Cortex of kidney (tissue), 1 donor: ENCODE measurements at places on chromosomes 6 and 20.

DNA sequence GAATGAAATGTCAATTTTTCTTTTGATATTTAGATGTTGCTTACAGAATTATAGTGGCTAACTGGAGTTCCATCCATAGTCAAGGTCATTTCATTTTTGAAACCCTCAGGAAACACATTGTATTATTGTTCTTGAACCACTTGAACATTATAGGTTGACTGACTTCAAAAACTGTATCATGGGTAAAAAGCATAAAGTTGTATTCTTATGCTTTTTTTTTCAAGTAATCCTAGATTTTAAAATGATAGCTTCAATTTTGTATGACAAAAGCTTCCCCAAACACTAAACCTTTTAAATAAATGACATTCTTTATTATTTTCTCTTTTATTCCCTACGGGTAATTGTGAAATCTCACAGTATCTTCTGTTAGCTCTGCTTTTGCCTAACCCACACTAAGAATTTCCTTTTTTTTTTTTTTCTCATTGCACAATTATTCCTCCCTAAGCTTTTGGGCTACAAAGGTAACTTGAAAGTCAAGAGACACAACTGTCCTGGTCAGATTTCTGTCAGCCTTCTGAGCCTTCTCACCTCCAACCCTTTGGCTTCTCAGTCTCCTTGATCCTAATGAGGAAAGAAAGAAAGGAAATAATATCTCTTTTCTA, 36.9 kb upstream of the LAMA4 start:
- DNase-seq: no peak

- DNase-seq: no peak
Measured at GRCh38 chr6:17491416-17492142, 98.2 kb downstream of the CAP2 start.

DNA sequence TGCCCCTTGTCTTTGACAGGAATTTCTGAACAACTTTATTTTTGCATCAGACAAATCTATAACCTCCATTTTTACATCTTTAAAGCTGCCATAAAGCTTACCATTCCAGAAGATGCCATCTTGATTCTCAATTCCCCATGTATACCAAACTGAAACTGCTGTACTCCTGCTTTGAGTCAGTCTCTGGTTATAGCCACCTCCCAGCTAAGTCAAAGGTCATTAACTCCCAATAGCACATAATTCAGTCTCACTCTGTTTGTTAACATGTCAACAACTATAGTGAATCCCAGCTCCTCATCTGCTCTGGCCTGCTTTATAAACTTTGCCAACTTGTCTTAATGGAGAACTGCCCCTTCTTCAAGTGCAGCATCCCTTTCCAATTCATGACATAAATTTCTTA, 343.6 kb downstream of the FRK start:
- no peak for DNase-seq

- no peak for DNase-seq
Measured at GRCh38 chr6:54100411-54101006, 10.7 kb upstream of the MLIP start.

DNA sequence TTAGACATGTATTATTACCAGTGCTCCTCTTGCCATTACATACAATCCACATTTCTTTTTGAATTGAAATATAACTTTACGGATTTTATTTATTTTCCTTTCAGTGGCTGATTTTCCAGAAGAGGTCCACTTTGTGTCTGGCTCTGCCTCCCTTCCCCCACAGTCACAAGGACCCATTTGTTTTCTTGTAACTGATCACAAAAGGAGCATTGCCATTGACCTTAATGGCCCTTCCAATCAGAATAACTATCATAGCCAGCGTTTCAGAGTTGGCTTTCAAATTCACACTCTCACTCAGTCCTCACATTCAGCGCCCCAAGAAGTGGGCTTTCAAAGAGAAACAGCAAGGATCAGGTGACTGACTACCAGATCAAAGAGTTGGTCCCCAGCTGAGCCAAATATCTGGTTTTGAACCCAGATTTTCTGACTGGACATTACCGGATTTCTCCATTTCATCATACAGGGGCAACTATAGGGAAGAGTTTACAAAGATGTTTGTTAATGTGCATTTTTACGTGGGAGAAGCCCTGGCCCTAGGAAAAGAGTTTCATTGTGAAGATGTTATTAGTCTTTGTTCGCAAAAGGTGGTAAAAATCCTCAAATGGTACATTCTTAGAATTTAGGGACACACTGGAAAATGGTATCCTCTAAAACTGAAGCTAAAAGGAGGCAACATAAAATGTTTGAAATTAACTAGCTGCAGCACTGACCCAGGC, 2.0 kb upstream of the SLC22A23 start:
- DNase-seq: no peak

DNA sequence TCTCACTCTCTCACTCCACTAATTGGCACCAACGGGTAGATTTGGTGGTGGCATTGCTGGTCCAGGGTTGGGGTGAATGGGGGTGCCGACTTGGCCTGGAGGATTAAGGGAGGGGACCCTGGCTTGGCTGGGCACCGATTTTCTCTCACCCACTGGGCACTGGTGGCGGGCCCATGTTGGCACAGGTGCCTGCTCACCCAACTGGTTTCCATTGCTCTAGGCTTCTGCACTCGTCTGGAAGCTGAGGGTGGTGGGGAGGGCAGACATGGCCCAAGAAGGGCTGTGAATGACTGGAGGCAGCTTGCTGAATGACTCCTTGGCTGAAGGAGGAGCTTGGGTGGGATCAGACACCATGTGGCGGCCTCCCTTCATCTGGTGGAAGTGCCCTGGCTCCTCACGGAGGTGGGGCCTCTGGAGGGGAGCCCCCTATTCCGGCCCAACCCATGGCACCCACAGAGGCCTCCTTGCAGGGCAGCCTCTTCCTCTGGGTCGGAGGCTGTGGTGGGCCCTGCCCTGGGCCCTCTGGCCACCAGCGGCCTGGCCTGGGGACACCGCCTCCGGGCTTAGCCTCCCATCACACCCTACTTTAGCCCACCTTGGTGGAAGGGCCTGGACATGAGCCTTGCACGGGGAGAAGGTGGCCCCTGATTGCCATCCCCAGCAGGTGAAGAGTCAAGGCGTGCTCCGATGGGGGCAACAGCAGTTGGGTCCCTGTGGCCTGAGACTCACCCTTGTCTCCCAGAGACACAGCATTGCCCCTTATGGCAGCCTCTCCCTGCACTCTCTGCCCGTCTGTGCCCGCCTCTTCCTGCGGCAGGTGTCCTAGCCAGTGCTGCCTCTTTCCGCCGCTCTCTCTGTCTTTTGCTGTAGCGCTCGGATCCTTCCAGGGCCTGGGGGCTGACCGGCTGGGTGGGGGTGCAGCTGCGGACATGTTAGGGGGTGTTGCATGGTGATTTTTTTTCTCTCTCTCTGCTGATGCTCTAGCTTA, 11.2 kb downstream of the VEGFA start:
- DNase-seq: no peak

DNA sequence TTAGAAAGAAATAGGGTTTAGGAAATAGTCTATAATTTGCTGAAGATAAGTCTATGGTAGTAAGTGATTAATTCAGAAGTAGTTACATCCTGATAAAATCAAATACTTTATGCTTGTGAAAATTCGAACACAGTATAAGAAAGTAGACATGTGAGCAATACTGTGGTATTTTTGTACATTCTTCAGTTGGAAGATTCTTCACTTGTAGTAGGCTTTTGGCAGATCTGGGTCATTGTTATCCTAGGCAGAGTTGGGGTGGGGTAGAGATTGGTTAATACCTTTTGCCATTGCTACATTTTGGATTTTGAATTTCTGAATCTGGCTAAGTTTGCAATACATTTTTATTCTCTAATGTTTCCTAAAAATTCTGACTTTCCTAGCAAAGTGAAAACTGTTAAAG, 197.5 kb downstream of the BCKDHB start:
- DNase-seq: no peak

- DNase-seq: no peak
Measured at GRCh38 chr6:160692369-160692959, 9.6 kb upstream of the PLG start.

DNA sequence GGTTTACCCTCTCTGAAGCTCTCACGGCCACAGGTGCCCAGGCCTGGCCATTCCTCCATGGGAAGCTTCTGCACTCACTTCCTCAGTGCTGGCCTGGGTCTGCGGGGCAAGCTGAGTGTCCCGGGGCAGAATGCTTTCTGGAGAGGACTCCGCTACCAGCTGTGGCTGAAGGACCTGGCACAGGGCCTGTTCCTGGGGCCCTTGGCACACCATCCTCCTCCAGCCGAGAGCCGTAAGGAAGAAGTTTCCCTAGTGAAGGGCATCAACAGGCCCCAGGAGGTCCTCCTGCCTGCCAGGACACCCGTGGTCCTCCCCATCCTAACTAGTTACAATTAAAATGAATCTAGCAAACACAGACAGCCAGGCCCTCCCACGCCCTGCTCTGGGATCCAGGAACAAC, 14.0 kb upstream of the KCNK15 start:
- no peak for DNase-seq

DNA sequence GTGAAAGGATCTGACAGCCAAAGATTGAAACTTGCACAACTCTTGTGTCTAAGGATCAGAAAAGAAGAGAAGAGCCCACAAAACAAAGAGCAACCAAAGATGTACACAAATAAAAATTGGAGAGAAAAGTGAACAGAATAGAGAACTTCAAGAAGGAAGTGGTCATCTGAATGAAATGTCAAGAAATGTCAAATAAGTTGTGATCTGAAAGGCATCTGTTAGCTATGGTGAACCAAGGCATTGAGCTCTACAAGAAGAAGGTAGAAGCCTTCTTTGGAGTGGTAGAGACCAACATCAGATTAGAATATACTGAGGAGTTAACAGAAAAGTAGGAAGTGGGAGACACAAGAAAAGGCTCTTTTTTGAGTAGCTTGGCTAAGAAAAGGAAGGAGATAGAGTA, 28.5 kb downstream of the IL17F start:
- no peak for DNase-seq

DNA sequence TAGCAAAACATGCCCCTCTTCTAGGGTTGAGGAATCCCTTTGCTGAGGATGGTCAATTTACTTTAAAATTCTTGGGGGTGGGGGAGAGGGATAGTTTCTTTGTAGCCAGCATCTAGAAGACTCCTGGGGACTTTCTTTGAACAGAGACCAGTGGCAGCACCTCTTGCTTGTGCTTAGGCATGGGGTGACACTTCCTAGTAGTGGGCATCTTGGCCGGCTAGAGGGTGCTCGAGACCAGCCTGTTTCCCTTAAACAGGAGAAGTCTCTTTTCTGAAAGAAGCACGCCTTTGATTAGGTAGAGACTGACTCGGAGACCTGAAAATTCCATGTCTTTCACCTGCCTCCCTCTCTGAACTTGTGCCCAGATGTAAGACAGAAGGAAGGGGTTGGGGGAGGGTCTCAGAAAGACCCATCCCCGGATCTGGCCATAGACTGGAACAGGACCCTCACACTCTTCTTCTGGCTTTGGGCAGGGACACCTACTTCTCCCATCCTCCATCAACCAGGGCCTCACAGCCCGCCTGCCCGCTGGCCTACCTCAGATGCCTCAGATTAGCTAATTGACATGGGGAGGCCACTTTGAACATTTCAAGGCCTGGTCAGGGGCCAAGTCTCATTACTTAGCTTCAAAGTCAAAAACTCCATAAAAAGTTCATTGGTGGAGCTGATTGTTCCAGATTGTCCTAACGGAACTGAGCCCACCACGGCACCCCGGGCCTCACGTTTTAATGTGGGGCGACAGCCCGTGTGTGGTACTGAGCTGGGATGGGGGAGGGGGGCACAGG, 172.2 kb downstream of the CDC5L start:
- no peak for DNase-seq

GRCh38 chr20:59822291-59823029, 111.0 kb downstream of the SYCP2 start:
- DNase-seq: no peak

DNA sequence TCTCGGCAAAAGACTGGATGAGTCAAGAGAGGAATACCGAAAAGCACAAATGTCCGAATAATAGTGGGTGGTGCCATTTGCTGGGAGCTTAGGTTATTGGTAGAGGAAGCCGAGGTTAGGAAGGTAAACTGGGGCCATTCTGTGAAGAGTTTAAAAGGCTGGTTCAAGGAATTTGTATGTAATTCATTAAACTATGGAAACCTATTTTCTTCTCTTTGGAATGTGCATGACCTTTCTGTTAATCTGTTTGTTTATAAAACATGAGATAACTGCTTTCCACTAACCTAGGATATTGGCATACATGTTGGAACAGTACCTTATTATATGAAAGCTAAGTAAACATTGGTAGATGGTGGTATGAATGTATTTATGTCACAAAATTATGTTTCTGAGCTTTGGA, 71.8 kb downstream of the LCA5 start:
- DNase-seq: no peak

DNA sequence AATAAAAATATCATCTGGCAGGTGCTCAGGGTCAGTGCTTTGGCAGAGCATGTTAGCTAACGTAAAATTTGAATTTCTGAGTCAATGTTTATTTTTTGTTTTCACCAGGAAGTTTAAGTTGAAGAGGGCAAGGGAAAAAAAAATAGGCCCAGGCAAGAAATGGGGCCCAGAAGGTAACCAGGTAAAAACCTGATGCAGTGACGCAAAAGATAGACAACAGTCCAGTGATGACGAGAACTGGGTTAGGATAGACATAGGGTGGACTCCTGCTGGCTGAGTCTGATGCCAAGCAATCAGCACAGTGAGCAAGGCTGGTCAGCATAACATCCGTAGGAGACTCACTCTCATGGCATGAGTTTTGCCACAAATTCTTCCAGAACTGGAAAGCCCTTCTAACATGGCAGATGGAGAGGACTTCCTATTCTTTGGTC, 42.2 kb downstream of the ZHX3 start:
- DNase-seq: no peak

GRCh38 chr20:62430311-62430853, 3.0 kb upstream of the RBBP8NL start:
- DNase-seq: no peak

GRCh38 chr6:142816031-142816430, 128.9 kb downstream of the HIVEP2 start:
- DNase-seq: no peak

- DNase-seq: no peak
Measured at GRCh38 chr6:131003488-131004386, 59.3 kb downstream of the EPB41L2 start.

GRCh38 chr6:34656378-34657036, 40.1 kb downstream of the ILRUN start:
- no peak for DNase-seq

DNA sequence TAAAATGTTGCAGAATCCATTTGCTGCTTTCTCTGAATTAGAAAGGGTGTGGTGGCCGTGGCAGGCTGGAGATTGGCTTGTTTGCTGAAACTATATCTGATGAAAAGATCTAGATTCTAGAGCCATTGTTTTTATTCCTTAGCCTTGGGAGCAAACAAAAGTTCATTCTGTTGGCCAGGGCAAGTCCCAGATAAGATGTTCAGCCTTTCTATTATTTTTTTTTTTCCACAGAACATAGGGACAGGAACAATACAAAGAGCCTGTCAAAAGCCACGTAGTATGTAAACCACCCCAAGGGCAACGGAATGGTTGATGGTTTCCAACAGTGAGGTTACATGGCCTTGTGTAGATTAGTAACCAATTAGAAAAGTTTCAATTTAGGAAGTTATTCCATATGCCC, 119.9 kb upstream of the SLC22A16 start:
- no peak for DNase-seq

DNA sequence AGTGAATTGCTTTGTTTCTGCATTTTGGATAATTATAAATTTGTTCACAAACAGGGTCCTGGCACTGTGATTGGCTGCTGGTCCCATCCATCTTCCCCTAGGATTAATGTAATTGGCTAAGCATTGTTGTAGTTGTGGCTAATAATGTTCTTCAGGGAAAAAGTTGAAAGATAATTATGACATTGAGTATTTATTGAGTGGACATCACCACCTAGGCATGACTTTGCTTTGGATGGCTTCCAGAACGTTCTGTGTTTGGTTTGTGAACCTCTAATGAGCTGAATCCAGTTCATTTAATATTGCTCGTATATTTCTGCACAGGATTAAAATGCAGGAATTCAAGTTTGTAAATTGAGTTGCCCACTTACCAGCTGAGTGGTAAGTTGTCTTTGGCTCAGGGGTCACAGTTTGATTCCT, 55.1 kb downstream of the ARID1B start:
- DNase-seq: no peak
